ENCODE measurements at places on chromosomes 5 and 9. TPM values are rescaled to one million over a fixed set of nuclear protein-coding genes. Genes with fewer than 3 reads are reported as not detected.

The NPR2 gene
- 7.0 TPM for total RNA-seq

The MYMK gene
- not detected for total RNA-seq

The PCDHB5 gene
- 0.07 TPM for total RNA-seq

The SLC34A3 gene
- not detected for total RNA-seq

The GPX8 gene
- 61.1 TPM for total RNA-seq

The EIF4E1B gene
- total RNA-seq, result not detected

The FAM153A gene
- total RNA-seq, result not detected

The ADRB2 gene
- 0.07 TPM for total RNA-seq

The PCDHA5 gene
- not detected for total RNA-seq

The IFNA13 gene
- total RNA-seq, result not detected

The FOXI1 gene
- not detected for total RNA-seq

The NIPBL gene
- total RNA-seq, result 15.7 TPM

The HAPLN1 gene
- total RNA-seq, result not detected

The ZNF483 gene
- 2.6 TPM for total RNA-seq

The RGS7BP gene
- not detected for total RNA-seq

The PCDHA11 gene
- not detected for total RNA-seq

The CTSV gene
- total RNA-seq, result 2.2 TPM

The ZFR gene
- 123 TPM for total RNA-seq

The PFN3 gene
- total RNA-seq, result not detected

The MLANA gene
- not detected for total RNA-seq

The KLHL3 gene
- total RNA-seq, result 5.0 TPM

The ANKRD34B gene
- total RNA-seq, result not detected

The KIF4B gene
- not detected for total RNA-seq

The IL7R gene
- not detected for total RNA-seq

The WDR31 gene
- total RNA-seq, result 1.5 TPM

The MAP1B gene
- 63.7 TPM for total RNA-seq

The PCDHB13 gene
- total RNA-seq, result 2.2 TPM

The CAMK2A gene
- not detected for total RNA-seq

The DDX4 gene
- total RNA-seq, result not detected

The PLAC8L1 gene
- total RNA-seq, result not detected

The SMIM33 gene
- total RNA-seq, result not detected

The TAF11L10 gene
- not detected for total RNA-seq

The SPAAR gene
- total RNA-seq, result 0.46 TPM

The TAF1L gene
- not detected for total RNA-seq

The JAKMIP2 gene
- 0.69 TPM for total RNA-seq

The SIT1 gene
- total RNA-seq, result not detected

The FAT2 gene
- total RNA-seq, result not detected

The HTR4 gene
- total RNA-seq, result not detected

The NIM1K gene
- not detected for total RNA-seq

The SLC45A2 gene
- total RNA-seq, result not detected

The CARTPT gene
- not detected for total RNA-seq

The JAK2 gene
- 4.5 TPM for total RNA-seq

The WNK2 gene
- 4.5 TPM for total RNA-seq

The MZB1 gene
- 0.10 TPM for total RNA-seq

The PCDHB8 gene
- total RNA-seq, result 0.14 TPM

The PJA2 gene
- total RNA-seq, result 50.8 TPM

The CYLC2 gene
- total RNA-seq, result not detected

The SAPCD2 gene
- total RNA-seq, result 43.6 TPM

The HSPA9 gene
- 1,085 TPM for total RNA-seq

The CFAP77 gene
- not detected for total RNA-seq

The ANKRD31 gene
- 0.14 TPM for total RNA-seq

The INSL6 gene
- not detected for total RNA-seq
